Osteoblast (primary cell): ENCODE measurements at places on chromosomes 2 and 18. TPM values are rescaled to one million over a fixed set of nuclear protein-coding genes. Genes with fewer than 3 reads are reported as not detected.

- no peak for DNase-seq
These were observed 114.1 kb upstream of the FIGN start for GRCh38 chr2:163849756-163850435.

GRCh38 chr18:35635170-35635569 is 53.6 kb downstream of the GALNT1 start:
- DNase-seq = peak; percentile 67

DNA sequence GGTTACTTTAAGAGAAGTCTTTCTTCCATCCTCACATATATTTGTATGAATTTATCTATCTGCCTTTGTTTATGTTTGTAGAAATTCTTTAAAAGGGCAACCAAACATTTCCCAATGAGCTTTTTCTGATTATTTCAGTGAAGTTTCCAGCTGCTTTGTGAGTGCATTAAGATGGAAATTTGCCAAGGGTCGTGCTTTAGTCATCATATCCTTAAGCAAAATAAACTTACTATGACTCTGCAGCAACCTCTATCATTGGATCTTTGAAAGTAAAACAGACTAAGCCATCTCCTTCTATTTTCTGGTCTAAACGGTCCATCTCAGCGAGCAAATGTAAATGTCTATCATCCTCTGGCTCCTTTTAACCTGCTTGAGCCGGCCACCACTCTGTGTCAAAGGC is 489.3 kb downstream of the SOX11 start:
- DNase-seq = no peak

Gene SNORC
- 0.72 and 0.88 TPM in 2 replicates for total RNA-seq

Gene ANKRD30BL
- 0.29 TPM in 1 of 2 replicates, not detected in the other for total RNA-seq

Gene RBMS1
- total RNA-seq = 102 and 111 TPM in 2 replicates

Gene SNED1
- 94.8 and 127 TPM in 2 replicates for total RNA-seq

DNA sequence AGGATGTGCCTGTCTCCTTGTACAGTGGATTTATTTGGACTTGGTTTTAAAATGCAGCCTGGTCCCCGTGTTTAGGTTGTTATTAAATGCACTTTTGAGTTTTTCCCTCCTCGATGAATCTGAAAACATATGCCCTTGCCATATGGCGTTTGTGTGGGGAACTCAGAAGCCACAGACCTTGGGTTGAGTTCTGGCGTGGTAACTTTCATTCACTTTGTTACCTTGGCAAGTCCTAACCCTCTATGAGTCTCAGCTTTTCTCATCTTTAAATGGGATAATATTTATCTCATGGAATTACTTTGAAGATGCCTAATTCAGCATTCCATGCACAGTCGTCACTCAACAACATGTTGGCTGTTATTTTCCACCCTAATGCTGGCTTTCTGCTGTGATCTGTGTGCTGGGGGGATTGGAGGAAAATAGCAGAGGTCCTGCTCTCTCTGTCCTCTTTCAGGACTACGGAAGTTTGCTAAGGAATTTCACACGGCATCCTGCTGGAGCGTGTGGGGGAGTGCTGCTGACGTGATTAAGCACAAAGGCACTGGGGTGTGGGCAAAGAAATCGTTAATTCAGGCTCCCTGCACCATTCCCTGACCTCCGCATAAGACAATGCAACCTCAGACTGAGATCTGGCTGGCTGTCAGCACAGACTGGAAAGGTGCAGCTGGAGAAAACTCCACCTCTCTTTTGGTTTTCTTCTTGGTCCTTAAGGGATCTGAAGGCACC is 61.7 kb downstream of the LDLRAD4 start:
- DNase-seq = no peak

- DNase-seq = no peak
These were observed 233.7 kb upstream of the CXCR4 start for GRCh38 chr2:136351684-136352083.

DNA sequence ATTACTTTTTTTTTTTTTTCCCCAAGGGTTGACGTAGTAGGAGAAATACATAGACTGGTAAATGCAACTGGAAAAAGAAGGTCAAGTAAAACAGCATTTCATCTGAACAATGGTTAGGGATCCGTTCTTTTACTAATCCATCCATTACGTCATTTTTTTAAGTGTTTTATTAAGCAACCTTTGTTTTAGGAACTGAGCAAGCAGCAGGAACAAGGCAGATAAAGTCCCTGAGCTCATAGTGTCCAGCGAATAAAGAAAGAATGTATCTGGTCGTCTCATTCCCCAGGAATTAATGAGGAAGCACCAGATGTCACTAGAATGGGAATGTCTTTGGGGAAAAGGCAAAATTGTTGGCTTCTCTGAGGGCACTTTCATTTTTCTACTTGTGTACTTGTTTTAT is 842.4 kb downstream of the TDRD15 start:
- DNase-seq = no peak

Gene GRB14
- total RNA-seq = 0.72 and 0.88 TPM in 2 replicates

DNA sequence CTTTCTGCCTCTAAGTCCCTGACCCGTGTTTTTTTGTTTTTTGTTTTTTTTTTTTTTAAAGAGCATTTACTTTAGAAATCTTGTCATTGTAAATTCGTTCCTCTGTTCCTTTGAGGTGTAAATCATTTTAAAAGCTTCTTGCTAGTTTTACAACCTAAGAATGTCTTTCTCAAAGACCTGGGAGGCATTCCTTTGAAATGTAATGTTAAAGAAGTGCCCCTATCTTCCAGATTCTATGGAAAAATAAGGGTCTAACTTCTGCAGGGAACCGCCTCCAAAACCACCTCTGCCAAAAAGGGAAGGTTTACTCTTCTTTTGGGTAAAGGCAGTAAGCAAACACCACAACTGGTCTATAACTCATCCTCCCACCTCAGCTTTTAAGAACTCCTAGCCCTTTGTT is 259.6 kb upstream of the ZNF804A start:
- DNase-seq = no peak

DNA sequence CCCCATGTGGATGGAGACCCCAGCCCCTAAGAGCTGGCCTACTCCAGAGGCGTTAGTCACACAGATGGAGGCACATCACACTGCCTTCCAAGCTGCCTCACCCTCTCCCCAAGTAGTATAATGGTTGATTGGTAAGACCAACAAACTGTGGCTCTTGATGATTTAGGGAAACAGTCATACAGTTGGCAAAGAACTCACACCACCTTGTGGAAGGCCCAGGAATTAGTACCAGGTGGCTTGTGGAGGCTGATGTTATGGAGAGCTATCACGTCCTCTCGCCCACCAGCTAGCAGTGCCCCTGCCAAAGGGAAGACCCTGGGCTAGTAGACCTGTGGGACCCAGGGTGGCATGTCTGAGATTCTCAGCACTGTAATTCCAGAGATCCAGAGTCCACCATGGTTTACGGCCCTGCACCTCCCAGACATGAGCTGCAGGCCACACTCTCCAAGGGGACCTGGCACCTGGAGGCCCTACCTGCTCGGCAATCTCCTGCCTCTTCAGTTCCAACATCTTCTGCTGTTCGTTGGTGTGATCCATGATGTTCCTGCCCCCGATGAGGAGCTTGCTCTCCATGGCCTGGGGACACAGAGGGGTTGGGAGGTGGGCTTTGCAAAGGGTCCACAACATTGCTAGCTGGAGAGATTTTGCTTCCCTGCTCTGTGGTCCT is 26.3 kb downstream of the KIF3C start:
- peak; percentile 61 for DNase-seq

GRCh38 chr2:55403256-55403998 is 16.2 kb downstream of the CCDC88A start:
- DNase-seq = no peak

GRCh38 chr2:186129767-186130581 is 356.1 kb upstream of the ZC3H15 start:
- peak; percentile 4 for DNase-seq

DNA sequence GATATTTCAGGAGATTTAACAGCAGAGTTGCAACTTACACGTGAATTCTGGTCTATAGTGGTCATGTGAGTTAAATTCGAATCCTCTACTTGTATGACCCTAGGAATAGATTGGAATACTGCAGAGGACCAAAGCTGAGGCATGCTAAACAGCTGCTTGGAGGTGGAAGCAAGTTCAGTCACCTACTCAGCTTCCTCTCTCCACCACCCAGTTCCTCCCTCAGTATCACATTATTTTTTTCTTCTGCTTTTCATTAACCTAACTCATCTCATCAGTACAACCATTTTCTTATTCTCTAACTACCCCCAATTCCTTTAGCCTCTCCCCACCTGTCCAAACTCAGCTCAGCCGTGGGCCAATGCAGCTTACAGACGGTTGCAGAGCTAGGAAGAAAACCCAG is 385.5 kb downstream of the SETBP1 start:
- DNase-seq = no peak

DNA sequence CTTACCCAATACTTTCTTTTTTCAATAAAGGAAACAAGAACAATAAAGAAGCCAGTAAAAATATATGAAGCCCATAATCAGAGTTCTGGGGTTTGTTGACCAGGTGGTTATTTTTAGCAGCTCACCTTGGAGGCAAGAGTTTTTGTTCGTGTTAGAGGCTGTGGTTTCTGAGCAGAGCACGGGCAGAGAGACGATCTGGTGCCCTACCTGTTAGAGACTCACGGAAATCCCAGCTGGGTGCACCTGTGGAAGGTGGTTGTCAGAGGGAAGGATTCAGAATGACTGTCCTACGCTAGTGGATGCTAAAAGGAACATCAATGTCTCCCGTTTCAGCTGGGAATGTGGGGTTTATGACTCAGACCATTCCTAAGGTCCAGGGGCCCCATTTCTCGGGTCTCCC is 87.6 kb downstream of the NRP2 start:
- no peak for DNase-seq

Gene CCDC142
- 32.4 and 32.6 TPM in 2 replicates for total RNA-seq

Gene LCT
- total RNA-seq = under 0.01 TPM in 2 replicates

Gene MC5R
- total RNA-seq = 0.36 and 0.59 TPM in 2 replicates

DNA sequence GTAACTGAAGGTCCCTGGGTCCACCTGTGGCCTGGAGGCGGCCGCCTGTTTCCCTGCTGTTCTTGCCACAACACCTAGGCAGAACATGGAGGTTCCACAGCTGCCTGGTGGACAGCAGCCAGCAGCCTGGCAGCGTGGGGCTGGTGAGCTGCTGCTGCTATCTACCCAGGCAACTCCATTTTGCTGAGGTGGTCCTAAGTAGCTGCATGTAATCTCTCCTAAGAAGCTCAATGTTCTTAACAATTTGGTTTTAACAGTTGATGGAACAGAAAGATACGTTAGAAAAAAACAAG is 66.7 kb downstream of the NDUFA10 start:
- peak; percentile 29 for DNase-seq

DNA sequence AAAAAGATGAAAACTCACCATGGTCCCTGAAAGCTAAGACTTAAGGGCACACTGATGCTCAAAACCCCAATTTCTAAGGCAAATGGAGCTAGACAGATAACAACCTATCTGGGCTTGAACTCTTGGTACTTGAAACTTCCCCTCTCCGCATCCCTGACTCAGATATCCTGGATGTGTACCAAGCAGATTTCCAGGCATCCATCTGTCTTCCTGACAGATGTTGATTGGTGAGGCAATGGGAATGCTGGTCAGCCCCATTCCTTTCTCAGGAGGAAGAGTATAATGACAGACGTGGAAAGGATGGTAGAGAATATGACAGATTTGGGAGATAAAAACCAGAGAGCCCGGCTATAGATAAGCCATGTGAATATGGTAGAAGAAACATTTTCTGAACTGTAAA is 69.2 kb downstream of the ADD2 start:
- no peak for DNase-seq

DNA sequence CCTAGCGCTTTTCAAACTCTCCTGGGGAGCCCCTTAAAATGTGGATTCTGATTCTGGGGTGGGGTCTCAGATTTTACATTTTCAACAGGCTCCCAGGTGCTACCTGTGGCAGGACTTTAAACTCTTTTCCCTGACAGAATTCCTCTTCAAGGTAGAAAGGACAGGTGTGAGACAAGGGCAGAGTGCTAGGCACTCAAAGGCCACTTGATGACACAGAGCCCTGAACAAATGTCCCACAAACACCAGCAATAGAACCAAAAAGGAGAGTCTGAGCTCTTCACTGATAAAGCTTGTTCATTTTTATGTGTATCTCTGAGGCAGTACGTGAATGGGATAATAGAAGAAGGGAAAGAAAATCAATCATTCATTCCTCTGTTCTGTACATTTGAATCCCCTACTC is 77.7 kb upstream of the PELI1 start:
- no peak for DNase-seq

Gene RAB6C
- not detected in 2 replicates for total RNA-seq

Gene SCN7A
- total RNA-seq = not detected in 2 replicates

DNA sequence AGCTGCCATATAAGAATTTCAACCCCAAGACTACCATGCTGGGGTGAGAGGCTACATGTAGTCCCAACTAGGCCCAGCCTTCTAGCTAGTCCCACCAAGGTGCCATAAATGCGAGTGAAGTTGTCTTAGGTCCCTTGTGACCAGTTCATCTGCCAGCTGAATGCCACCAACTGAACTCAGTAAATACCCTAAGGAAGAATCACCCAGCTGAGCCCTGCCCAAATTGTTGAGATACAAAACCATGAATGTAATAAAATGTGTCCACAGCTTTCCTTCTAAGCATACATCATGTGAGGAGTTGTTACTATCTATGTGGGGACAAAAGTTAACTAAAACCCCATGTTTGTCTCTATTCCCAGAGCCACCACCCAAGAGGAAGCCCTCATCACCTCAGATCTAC is 70.3 kb downstream of the THADA start:
- no peak for DNase-seq

- DNase-seq = no peak
These were observed 289.6 kb downstream of the CYP26B1 start for GRCh38 chr2:71858071-71858470.

GRCh38 chr2:238380785-238381184 is 45.9 kb upstream of the ASB1 start:
- DNase-seq = peak; percentile 87

Gene ASIC4
- under 0.01 TPM in 1 of 2 replicates, not detected in the other for total RNA-seq

DNA sequence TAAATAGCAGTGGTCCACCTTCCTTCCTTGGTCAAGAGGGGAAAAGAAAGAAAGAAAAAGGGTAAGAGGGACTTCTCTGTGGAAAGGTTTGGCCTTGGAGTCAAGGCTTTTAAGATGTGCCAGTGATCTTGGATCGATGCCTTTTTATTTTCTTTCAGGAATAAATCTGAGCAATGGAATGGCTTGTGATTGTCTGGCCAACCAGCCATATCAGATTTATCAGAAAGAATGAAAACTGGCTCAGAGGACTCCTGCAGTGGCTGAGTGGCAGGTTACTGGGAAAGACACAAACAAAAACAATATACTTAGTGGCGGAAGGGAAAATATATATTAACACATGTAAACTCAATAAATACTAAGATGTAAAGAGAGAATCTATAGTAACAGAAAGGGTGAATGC is 4.3 kb downstream of the ERBB4 start:
- peak; percentile 11 for DNase-seq

DNA sequence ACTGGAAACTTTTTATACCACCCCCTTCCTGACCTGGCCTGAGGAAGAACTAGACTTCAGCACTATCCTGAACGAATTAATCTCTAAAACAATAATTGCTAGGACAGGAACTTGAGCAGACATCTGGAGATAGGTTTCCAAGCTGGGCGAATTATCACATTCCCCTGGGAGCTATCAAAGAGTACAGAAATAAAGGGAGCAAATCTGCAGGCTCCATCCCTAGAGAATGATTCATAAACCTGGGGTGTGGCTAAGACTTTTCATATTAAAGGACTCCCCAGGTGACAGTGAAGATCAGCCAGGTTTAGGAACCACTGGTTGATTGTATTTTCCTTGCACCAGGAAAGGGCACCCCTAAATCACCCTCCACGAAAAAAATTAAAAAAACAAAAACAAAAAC is 105.6 kb upstream of the NOL4 start:
- DNase-seq = peak; percentile 8

- DNase-seq = no peak
These were observed 136.7 kb downstream of the MEMO1 start for GRCh38 chr2:31874071-31874470.

- DNase-seq = no peak
These were observed 14.5 kb upstream of the FOSL2 start for GRCh38 chr2:28377984-28378678.
